Upper lobe of right lung (tissue), 1 donor: ENCODE measurements at places on chromosomes 5 and 9. TPM values are rescaled to one million over a fixed set of nuclear protein-coding genes. Genes with fewer than 3 reads are reported as not detected.
A peak's percentile ranks its signal among the peaks of the same experiment; 100 is the strongest.

The SHOC1 gene
- not detected for total RNA-seq

DNA sequence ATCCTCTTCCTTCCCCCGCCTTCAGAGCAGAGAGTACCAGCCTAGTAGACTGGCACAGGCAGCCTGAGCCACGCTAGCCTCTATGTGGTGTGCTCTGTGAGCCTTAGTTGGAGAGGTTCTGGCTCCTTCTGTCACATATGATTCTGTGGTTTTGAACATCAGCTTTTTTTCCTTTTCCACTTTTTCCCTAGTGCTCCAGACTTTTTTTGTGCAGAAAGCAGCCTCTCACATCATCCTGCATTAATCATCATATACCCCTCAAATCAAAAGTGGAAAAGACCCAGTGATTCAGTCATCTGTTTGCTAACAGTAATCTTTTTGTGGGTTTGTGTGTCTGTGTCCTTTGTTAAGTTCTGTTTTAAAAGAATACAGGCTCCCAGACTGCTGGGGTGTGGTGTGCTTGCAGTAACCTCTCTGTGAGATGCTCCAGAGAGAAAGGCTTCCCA, 663.9 kb upstream of the RGMB start:
- no peak for DNase-seq

GRCh38 chr9:86713970-86714369, 233.3 kb downstream of the GAS1 start:
- no peak for DNase-seq

DNA sequence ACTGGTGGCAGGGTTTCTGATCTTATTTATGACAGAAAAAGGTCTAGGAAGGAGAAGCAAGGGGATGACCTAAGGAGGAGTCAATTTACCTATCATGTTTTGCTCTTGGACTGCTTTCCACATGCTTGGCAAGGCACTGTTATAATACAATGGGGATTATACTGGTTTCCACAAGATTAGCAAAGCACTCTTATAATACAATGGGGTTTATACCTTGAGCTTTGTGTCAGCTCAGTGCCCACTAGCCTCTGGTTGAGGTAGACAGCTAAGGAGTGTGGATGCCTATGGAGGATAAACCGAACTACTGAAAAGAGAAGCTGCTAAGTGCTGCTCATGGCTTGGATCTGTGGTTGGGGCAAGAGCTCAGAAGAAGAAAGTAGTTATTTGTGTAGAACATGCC, 68.7 kb downstream of the MRPS27 start:
- DNase-seq = no peak

- DNase-seq = no peak
Measured at GRCh38 chr5:56610093-56610698, 205.2 kb upstream of the MAP3K1 start.

The PALM2AKAP2 gene
- 52.4 TPM for total RNA-seq

GRCh38 chr9:105046907-105047741, 119.2 kb upstream of the ABCA1 start:
- no peak for DNase-seq

DNA sequence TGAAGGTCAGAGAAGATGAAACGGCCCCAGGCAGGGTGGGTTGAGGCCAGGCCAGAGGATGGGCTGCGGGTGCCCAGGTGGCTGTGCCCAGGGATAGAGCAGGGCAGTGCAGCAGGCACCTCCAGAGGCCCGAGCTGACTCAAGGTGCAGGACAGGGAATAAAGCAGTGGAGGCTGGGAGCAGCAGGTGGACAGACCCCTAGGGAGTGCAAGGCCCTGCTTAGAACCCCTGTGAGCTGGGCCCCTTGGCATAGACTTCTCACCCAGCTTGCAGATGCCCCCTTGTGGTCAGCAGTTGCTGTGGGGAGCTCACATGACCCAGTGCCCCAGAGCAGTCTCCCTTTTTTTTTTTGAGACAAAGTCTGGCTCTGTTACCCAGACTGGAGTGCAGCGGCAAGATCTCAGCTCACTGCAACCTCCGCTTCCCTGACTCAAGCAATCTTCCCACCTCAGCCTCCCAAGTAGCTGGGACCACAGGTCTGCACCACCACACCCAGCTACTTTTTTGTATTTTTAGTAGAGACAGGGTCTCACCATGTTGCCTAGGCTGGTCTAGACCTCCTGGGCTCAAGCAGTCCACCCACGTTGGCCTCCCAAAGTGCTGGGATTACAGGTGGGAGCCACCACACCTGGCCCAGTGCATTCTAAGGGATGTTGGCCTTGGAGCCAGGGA, 118.8 kb downstream of the WNK2 start:
- DNase-seq = peak; percentile 73

- DNase-seq = no peak
Measured at GRCh38 chr9:86859056-86859455, 88.2 kb downstream of the GAS1 start.

DNA sequence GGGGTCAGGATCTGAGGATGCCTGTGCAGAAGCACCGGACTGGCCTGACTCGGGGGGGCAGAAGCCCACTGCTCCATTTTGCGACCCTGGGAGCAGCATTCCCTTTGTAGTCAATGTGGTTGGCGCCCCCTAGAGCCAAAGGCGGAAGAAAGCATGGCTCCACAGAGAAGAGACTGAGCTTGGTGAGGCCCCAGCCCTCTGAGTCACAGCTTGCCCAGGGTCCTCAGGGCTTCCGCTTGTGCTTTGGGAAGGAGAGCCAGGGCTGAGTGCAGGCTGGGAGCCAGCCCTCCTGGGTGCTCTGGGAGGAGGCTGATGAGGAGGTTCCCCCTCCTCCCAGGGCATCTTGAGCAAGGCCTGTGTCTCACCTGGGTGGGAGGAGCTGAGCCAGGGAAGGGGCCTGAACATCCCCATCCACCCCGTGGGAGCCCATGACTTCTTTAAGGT, 5.5 kb upstream of the AQP3 start:
- DNase-seq = peak; percentile 90

- DNase-seq = no peak
Measured at GRCh38 chr5:97095318-97095732, 47.1 kb downstream of the LIX1 start.

- no peak for DNase-seq
Measured at GRCh38 chr9:69380301-69380700, 55.3 kb downstream of the ENTREP1 start.

The ACSL6 gene
- 0.98 TPM for total RNA-seq

- no peak for DNase-seq
Measured at GRCh38 chr5:54480296-54480695, 24.8 kb downstream of the HSPB3 start.

- no peak for DNase-seq
Measured at GRCh38 chr9:5382479-5382878, 42.8 kb upstream of the RLN1 start.

- no peak for DNase-seq
Measured at GRCh38 chr5:143350341-143350740, 53.1 kb downstream of the NR3C1 start.

The WDR38 gene
- not detected for total RNA-seq

The GPX8 gene
- 9.5 TPM for total RNA-seq

The STKLD1 gene
- total RNA-seq = 1.2 TPM

The ANXA2R gene
- 4.8 TPM for total RNA-seq

The MED27 gene
- total RNA-seq = 14.2 TPM

GRCh38 chr5:6248132-6248531, 130.2 kb downstream of the MED10 start:
- no peak for DNase-seq

GRCh38 chr5:3107156-3107611, 355.7 kb upstream of the IRX2 start:
- peak; percentile 41 for DNase-seq

DNA sequence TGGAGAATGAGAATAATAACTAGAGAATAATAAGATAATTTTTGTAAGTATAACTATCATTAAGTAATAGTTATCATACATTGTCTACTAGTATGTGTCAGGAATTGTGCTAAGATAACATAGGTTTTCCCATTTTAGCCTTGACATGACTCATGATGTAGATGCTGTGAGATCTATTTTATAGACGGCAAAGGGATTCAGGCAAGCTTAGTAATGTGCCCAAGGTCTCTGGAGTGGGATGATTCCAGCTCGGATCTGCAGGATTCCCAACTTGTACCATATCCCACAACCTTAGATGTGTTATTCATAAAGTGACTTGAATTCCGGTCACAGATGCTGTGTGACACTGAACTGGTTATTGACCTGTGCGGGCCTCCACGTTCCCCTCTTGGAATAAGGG, 51.5 kb downstream of the IL31RA start:
- DNase-seq = no peak

DNA sequence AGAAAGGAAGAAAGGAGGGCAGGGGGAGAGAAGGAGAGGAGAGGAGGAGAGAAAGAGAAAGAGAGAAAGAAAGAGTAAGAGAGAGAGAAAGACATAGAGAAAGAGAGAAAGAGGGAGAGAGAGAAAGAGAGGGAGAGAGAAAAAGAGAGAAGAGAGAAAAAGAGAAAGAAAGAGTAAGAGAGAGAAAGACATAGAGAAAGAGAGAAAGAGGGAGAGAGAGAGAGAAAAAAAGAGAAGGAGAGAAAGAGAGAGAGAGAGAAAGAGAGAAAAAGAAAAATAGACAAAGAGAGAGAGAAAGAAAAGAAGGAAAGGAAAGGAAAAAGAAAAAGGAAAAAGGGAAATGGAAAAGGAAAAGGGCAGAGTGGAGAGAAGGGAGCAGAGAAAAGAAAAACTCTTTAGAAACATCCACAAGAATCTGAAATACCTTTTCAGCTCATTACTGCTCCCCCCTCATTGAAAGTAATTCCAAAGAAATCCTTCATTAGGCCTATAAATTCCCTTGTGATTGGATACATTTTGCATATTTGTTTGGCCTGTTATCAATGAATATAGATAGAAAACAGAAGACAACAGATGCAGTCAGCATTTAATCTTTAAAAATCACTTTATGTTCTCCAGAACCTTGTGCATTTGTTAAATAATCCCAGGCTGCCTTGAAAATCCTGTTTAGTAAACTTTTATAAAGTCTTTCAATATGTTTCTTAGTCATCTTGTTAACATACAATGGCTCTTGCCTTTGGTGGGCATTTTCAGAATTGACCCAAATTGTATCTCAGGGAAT, 411.5 kb downstream of the NFIB start:
- DNase-seq = no peak

DNA sequence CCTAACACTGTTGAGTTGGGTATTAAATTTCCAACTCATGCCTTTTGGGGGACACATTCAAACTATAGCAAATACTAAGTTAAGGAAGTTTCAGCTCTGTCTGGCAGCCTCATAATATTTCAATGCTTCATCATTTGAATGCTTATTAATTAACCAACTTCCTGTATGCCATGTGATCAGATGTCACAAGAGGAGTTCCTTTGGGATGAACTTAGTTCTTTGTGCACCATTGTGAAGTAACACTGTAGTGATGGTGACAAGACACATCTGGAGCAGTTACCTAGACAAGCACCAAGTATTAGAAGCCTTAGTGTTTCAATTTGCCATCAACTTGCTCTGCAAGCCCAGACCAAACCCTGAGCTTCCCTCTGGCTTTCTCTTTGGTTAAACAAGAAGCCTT, 90.7 kb upstream of the IL12B start:
- DNase-seq = no peak

GRCh38 chr5:59540366-59540765, 353.2 kb downstream of the PDE4D start:
- DNase-seq = no peak

DNA sequence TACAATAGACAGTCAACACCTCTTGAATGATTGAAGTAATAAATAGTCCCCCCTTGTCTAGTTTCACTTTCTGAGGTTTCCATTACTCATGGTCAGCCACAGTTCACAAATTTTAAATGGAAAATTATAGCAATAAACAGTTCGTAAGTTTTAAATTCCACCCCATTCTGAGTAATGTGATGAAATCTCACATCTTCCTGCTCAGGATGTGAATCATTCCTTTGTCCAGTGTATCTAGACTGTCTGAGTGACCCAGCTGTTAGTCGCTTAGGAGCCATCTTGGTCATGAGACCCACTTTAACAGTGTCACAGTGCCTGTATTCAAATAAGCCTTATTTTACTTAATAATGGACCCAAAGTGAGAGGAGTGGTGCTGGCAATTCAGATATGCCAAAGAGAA, 311.6 kb upstream of the PRR16 start:
- DNase-seq = no peak

The PDE6A gene
- total RNA-seq = 0.09 TPM

DNA sequence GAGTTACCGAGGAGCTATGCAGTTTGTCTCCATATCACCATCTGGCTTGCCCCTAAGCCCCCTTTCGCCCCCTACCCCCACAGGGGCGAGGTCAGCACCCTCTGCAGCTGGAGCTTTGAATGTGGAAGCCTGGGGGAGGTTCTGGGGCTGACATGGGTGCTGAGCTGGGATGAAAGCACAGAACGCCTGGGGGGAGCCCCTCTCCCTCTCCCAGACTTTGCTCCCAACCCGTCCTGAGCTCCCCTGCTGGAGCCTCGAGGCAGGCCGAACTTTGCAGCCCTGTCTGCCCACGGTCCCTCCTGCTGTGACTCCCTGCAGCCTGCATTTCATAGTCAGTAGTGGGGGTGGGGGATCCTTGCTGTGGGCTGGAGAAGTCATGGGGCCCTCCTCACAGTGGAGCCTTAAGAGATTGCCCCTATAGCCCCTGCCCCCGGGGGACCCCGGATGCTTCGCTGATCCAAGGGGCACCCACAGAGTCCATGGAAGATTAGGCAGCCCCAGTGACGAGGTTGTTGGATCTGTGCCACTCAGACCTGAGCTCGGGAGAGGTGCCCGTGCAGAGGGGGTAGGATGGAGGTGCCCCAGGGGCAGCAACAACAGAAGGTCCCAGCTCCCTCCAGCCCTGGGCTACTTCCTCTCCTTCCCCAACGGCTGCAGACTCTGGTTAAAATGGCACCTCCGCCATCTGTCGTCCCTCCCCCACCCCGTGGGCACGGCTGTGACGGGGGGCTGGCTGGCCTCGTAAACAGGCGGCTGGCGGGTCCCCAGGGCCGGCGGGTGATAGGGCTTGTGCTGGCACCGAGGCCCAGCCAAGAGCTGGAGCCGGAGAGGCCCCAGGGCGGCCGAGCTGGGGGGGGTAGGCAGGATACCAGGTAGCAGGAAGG, 162.0 kb downstream of the C9orf50 start:
- DNase-seq = peak; percentile 72

DNA sequence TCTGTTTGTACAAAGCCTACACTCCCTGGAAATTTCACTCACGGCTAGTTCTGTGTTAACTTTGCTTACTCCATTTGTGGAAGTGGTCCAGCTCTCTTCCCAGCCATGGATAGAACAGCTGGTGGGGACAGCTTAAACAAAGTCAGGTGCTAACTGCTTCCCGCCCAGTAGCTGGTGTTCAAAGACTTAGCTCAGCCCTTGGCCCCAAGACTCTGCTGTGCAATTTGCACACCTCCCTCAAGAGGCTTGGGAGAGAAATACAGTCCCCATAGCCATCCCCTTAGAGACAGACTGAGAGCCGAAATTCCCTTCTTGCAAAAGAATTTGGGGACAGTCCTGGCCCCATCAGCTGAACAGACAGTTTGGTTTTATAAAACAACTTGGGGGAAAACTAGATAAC, 73.8 kb upstream of the RAI14 start:
- DNase-seq = no peak

The FAM169A gene
- 0.84 TPM for total RNA-seq

GRCh38 chr9:124928116-124928515, 12.8 kb downstream of the GOLGA1 start:
- no peak for DNase-seq

DNA sequence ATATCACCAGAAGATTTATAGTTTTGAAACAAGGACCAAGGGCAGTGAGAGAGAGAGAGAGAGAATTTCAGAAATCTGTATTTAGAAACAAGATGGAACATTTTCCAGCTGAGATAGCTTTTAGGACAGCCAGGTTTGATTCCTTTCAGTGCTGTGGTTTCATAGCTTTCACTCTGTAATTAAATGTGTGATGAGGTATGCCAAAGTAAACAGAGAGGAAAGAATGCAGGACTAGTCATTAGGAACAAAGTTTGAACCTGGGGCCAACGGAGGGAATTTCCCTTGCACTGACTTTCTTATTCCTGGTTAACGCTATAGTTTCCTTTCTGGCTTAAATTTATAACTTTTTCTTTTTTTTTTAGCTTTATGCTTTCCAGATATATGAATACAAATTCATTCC, 10.0 kb upstream of the CCL28 start:
- no peak for DNase-seq
